NCI-H748 treated with DMSO at 0.1 percent for 48 hours (cell line): ENCODE measurements at places on chromosomes 11 and 22.

DNA sequence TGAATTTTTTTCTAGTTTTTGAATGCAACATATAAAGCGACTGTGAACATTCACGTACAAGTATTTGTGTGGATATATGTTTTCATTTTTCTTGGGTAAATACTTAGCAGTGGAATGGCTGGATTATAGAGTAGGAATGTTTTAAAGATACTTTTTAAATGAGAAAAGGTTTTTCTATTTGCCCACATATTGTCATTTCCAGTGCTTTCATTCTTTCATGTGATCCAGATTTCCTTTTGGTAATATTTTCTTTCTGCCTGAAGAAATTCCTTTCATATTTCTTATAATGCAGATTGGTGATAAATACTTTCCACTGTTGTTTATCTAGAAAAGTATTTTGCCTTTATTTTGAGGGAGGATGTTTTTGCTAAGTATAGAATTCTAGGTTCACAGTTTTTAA is 7.9 kb downstream of the DDB2 start:
- no peak for DNase-seq

DNA sequence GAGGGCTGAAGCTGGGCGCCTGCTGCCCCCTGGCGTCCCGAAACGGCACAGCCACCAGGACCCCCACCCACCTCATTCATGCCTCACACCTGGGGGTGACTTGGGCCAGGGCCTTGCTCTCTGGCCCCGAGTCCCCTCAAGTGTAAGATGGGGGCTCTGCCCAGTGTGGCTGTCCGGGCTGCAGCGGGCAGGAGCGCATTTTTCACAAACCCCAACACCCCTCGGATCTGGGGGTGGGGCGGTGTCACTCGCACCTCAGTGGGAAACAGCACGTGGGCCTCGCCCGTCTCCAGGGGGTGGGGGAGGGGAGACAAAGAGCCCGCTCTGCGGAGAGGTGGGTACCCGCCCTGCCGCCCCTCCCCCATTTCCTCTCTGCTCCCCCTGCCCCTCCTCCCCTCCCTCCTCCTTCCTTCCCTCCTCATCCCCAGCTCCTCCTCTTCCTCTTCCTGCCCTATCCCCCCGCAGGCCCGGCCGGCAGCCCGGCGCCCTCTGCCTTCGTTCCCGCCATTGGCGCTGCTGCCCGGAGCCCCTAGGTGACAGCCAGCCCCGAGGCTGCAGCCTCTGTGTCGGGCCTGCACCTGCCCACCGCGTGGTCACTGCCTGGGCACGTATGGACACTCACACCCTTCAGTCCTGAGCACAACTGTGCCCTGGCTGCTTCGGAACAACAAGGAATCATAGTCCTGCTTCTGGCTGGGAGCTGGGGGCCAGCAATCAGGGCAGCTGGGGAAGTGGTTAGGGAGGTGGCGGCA is 6.8 kb upstream of the CDKN1C start:
- DNase-seq: peak; percentile 23

GRCh38 chr11:45060707-45061106 is 85.7 kb upstream of the PRDM11 start:
- DNase-seq: no peak

DNA sequence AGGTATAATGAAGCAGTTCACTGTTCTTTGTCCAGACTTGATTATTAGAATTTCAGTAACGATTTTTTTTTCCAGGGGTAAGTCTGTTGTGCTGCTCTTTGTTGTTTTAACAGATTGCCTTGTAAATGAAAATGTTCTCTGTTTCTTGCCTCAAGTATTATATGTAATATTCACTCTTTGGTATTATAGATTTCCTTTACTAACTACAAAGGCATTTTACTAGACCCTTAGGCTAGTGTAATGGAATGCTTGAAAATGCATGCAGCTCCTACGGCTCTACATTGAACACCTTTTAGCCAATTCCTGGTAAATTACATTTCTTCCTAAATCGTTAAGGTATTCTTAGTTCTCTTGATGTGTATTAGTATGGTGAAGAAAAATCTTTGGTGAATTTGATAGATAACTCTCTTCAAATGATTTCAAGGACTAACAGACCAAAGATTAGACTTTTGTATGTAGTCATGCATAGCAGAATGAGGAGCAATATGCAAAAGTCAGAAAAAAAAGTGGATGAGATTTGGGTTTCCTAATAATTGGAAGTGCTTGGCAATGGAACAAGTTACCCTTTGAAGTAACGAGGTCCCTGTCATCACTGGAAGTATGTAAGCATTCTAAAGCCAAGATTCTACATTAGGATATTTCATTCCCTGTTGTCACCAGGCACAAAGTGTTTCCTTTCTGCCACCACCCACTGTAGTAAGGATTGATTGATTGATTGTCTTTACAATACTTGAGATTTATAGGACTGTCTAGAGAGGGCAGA is 113.1 kb downstream of the DBX1 start:
- no peak for DNase-seq

- DNase-seq: no peak
These were observed 210.0 kb downstream of the KIRREL3 start for GRCh38 chr11:126790550-126791081.

DNA sequence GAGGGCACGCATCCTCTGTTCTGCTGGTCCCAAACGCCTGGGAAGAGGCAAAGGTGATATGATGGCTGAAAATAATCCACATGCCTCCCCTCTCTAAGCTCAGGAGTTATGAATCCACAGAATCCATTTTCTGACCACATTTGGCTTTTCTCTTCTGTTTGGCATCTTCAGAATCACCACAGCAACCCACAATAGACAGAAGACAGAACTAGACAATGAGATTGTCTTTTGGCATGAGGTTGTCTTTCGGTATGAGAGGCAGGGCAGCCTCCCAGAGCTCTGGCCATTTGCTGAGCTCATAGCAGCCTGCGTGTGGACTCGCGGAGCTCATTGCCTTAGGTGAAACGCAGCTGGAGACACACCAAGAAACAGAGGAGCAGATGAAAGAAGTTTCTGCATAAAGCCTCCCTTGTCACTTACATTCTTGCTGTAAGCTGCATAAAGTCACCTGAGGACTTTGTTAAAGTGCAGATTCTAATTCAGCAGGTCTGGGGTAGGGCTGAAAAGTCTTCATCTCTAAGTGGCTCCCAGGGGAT is 868.0 kb downstream of the NTM start:
- no peak for DNase-seq

DNA sequence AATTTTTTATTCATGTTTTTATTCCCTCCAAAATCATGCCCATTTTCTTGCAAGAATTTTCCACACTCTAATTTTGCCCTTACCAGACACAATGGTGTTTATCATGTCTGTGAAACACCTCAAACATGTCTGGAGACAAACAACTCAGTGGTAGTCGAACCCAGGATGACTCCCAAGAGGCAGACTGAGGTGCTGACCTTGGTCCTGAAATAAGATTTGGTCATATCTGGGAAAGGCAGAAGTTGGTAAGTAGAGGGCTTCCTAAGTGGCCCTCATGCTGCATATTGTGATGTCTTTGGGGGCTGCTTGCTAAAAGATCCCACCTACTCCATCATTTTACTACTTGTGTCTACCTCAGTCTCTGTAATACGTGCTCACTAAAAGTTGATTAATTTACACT is 369.4 kb upstream of the ISX start:
- DNase-seq: no peak

DNA sequence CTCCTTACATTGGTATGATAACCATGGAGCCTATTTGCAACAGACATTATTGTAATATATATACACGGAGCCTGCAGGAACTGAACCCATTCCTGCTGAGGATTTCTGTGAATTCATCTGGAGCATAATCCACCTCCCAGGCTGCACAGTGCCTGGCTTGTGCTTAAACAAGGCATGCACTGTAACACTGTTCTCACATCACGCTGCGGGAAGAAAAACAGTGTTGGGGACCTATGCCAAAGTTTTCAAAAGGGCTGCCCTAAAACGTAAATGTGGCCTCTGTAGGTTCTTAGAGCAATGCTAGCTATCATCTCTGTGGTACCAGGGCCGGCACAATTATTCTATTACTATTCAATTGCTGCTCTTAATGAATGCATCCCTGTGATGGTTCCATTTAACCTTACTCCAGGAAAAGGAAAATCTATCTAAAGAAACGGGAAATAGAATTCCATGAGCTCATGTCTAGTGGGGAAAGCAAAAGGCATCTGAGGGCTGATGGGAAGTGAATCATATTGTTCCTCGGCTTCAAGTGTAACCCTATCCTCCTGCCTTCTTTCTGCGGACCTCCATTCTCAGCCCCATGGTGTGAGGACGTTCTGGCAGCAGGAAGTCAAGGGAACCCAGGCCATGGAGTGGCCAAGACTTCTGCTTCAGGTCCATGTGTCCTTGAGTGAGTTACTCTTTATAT is 525.5 kb downstream of the SOX6 start:
- no peak for DNase-seq

DNA sequence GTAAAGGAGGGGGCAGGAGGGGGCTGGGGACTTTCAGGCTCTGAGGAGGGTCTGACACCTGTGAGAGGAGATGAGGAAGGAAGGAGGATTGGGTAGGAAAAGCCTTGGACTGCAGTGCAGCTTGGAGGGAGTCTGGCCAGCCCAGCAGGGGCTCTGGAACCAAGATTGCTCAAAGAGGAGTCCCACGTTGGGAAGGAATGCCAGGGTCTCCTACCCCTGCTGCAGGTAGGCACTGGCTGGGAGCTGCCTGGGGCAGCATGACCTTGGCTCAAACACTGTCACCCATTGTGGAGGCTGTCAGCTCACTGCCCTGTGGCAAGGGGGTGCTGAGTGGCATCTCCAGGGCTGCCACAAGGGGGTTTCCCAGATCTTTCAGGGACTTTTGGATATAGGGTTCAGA is 94.5 kb downstream of the RPS6KA4 start:
- DNase-seq: no peak
